ENCODE measurements at places on chromosomes 7 and 10.

- DNase-seq: no peak
Observed at GRCh38 chr10:54402576-54402975, 398.5 kb downstream of the PCDH15 start.

GRCh38 chr10:122252805-122253204, 18.3 kb upstream of the BTBD16 start:
- no peak for DNase-seq

GRCh38 chr10:122140941-122141623, 130.0 kb upstream of the BTBD16 start:
- DNase-seq: no peak

DNA sequence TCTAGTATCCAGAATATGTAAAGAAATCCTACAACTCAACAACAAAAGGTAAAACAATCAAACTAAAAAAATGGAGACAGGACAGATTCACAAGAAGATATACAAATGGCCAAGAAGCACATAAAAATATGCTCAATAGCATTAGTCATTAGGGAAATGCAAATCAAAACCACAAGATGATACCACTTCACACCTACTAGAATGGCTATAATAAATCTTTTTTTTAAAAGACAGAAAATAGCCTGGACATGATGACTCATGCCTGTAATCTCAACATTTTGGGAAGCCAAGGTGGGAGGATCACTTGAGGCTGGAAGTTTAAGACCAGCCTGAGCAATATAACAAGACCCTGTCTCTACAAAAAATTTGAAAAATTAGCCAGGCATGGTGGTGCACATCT, 27.9 kb upstream of the CHCHD3 start:
- DNase-seq: no peak

DNA sequence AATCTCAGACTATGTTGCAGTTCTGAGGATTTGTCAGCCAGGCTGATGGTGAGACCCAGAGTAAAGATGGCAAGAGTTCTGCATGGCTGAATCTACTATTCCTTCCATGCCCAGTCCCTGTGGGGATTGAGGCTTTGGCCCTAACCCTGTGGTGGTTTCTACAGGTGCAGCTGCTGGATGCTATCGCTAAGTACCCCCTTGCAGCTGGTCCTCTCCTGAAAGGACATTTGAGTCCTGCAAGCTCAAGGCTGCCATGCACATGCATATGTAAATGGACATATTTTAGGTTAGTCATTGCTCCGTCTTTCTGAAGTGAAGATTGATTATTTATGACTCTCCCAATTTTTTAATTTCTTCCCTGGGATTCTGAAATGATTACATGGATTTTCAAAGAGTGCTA, 1122.2 kb upstream of the CELF2 start:
- DNase-seq: no peak

- no peak for DNase-seq
Observed at GRCh38 chr7:90889210-90889609, 293.1 kb downstream of the CDK14 start.

DNA sequence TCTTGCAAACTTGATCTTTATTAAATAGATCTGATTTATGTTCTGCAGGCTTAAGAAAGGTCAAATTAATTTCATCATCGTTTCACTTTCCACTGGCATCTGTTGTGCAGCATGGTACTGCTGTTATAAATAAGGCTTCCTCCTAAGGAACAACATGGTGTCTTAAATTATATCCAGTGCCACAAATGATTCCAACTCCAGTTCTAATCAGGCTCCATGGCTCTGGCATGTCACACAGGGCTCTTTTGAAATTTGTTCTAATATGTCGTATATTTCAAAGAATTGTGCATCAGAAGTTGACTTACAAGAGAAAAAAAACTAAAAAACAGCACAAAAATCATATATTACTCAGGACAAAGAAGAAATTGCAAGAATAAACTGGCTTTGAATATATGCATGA, 1090.8 kb upstream of the CELF2 start:
- DNase-seq: no peak

DNA sequence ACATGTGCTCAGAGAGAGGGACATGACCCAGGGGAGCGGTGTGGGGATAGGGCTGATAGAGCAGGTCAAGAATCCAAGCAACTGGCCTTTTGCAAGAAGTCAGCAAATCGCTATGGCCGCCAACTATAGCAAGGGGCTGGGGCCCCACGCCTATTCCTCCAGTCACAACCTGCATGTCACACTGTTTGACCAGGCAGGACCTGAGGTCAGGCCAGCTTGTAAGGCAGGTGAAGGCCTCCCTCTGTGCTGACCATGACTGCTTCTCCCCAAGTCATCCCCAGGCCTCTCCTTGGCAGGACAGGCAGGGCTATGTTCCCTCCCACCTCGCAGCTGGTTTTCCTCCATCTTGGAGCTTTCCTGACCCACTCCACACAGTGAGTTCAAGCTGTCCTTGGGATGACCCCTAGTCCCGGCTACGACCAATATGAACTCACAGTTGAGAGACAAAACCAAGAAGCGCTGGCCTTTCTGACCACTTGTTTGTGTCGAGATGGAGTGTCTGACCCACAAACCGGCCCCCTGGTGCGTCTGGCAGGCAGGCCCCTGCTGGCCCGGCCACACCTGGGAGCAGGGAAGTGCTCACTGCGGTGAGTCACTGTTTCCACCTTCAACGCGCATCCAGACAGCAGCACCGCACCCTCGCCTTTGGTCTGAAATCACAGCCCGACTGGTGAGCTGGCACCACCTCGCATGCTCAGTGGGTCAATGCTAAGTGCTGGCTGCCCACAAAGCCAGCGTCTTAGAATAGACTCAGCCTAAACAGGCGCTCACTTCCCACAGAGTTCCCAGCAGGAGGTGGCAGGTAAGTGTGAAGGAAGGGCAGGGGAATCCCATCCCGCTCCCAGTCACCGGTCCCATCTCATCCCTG, 81.4 kb downstream of the VWA2 start:
- no peak for DNase-seq

DNA sequence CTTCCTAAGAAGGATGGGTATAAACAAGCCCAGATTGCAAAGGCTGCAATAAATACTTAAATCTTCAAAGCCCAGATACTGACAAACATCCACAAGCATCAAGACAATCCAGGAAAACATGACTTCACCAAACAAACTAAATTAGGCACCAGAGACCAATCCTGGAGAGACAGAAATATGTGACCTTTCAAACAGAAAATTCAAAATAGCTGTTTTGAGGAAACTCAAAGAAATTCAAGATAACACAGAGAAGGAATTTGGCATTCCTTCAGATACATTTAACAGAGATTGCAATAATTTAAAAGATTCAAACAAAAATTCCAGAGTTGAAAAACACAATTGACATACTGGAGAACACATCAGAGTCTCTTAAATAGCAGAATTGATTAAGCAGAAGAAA, 23.0 kb downstream of the GSDME start:
- DNase-seq: no peak

- DNase-seq: no peak
Observed at GRCh38 chr7:16512097-16512496, 14.5 kb upstream of the LRRC72 start.

DNA sequence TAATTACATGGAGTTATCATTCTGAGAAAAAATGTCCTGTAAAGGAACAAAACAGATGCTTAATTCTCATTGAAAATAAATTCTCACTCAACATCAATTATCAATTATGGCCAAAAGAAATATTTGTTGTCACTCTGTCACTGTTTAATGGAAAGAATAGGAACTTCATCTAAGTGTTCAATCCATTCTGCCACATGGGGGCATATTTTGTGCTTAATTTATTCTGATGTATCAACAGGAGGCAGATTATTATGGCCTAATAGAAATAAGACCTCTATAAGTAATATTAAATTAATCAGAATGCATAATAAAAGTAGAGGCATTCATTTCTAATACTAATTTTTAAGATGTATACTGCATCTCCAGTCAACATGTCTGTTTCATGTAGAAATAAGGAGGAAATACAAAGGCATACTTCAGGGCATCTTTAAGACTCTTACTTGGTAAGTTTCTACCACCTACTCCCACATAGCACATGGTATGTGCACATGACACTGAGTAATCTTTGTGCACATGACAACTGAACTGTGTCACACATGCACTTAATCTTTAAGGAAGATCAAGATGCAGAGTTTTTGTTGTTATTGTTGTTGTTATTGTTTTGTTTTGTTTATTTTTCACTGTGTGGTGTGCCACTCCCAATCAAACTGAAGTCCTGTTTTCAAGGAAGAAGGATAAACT, 420.4 kb upstream of the SEMA3A start:
- no peak for DNase-seq

DNA sequence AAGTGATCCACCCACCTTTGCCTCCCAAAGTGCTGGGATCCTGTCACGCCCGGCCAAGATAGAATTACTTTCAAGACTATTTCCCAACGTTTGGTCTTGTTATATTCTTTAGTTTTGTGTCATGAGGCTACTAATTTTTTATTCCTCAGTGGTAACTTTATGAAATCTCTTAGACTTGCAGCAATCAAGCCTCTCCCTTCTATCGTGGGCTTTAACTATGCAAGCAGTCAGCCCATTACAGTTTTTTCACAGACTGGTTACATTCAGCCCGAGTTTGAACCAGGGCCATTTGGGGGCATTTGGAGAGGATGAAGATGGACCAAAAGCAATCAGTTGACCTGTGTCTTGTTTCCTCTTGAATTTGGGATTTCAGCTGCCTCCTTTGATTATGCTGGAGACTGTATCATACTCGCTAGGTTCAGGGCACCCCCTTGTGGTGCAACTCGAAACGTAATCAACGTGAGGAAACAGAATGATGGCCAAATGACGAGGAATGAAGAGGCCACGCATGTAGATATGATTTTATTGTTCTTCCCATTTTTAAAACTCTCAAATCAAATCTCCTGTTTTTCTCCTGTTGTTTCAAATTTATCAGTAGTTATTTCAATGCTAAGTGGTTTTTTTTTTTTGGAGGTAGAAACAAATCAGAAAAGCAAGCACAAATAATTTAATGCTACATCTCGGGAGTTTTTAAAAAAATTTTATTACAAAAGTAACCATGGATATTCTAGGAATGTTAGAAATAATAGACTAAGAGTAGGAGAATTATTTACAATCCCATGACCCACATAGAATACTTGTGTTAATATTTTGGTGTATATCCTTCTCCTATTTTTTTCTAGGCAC, 151.6 kb downstream of the KIAA1217 start:
- DNase-seq: no peak

- DNase-seq: no peak
Observed at GRCh38 chr10:12902851-12903358, 98.6 kb downstream of the CCDC3 start.

- DNase-seq: no peak
Observed at GRCh38 chr7:4700577-4701235, 18.6 kb downstream of the FOXK1 start.

- DNase-seq: no peak
Observed at GRCh38 chr10:110730345-110731050, 86.4 kb downstream of the RBM20 start.

DNA sequence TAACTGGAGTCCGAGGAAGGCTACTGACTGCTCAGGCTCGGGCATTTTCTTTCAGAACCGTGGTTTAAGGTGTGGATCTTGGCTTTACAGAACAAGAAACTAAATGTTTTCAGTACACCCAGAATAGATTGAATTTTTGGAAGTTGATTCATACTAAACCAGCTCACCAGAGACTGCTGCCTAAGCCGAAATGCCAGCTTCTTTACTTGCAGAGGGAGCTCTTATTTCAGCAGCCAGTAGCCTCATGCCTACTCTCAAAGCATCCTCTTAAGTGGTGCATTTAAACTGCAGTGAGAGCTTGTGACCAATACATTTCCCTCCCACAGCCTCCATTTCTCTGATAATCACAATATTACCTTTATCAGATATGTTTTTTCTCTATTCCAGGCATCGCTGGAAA, 615.1 kb downstream of the SUGCT start:
- DNase-seq: no peak

DNA sequence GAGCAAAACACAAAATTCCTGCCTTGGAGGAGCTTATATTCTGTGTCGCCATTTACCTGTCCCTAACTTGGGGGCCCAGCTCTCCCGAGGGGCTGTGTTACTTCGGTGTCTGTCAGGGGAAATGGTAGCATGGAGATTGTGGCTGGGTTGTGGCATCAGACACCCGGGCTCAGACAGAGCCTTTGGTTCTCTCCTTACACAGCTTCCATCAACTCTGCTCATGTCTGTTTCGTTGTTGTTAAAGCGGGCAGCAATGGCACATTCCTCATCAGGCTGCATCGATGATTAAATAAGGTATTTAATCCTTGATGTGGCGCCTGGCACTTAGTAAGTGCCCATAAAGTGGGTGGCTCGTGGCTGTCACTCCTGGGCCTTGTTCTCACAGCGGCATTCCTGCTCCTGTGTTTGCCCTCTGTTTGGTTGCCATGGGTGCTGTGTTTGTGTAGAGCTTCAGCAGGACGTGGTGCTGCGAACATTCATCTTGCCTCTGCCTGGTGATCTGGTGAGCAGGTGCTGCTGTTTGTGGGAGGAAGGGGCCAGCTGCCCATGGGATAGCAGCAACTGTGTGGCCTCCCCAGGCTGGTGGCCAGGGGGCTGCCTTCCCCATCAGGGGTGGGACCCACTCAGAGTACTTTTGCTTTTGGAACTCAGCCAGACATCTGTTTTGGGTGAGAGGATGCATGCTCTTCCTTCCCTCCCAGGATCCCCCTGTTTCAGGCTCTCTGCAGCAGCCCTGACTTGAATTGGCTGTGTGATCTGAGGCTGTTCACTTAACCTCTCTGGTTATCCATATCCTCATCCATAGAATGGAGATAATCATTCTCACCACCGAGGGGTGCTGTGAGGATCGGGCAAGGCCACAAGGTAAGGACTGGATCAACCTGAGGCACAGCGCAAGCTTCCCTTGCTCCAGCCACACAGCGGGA, 207.2 kb upstream of the SVIL start:
- no peak for DNase-seq

DNA sequence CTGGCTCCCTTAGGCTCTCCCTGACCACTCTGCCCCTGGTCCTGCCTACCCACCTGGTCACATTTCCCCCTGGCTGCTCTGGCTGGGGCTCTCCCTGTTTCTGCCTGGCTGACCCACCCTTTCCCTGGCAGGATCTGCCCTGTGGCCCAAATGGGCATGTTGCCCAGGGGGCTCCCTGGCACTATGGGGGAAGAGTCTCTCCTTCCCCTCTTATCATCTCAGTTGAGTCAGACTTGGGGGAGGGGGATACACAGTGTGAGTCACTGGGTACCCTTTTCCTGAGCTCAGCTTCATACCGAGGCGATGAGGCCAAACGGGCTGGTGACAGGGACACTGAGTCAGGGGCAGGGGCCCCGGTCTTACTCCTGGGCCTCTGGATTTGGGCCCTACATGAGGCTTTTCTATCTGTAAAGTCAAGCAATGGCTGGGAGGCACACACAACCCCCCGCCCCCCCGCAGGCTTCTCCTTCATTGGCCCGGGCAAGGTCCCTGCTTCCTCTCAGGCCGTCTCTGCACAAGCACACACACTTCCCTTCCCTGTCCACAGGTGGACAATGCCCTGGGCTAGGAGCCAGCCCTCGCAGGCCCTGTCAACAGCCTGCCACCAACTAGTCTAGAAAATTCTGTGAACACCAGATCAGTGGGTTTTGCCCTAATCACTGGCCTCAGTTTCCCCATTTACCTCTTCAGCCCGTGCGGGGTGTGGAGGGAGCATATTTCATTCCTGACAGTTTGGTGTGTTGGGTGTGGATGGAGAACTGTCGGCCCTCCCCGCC, 627 bp upstream of the FLNC start:
- no peak for DNase-seq

Data from stimulated activated CD4-positive, alpha-beta T cell treated with anti-CD3 and anti-CD28 coated beads, Interleukin-15, amount 100 ng/mL, for 1 hour (primary cell).